H54 (cell line): ENCODE measurements at places on chromosomes 1 and 21.

- peak; percentile 40 for DNase-seq
These were observed 11.2 kb downstream of the OR2W3 start for GRCh38 chr1:247906504-247907047.

- no peak for DNase-seq
These were observed 163.6 kb downstream of the ST6GALNAC3 start for GRCh38 chr1:76238094-76238628.

DNA sequence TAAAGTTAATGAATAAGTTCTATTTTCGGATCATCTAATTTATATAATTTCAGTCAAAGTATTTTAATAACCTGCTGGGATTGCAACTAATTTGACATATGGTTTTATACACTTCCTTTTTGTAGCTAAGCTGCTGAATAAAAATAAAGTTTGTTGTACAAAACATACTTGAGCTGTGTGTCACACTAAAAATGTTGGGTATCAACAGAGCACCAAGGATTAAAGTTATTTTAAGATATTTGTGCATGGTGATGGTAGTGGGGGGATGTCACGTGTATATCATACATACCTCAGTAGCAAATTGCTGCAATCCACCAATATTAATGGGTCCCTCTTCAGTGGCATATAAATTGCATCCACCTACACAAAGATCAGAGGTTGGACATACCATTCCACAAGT is 199.6 kb downstream of the DPYD start:
- no peak for DNase-seq

GRCh38 chr21:29193901-29194300 is 63.5 kb downstream of the MAP3K7CL start:
- DNase-seq, result no peak

- DNase-seq, result no peak
These were observed 18.5 kb downstream of the CLCA1 start for GRCh38 chr1:86487131-86487810.

DNA sequence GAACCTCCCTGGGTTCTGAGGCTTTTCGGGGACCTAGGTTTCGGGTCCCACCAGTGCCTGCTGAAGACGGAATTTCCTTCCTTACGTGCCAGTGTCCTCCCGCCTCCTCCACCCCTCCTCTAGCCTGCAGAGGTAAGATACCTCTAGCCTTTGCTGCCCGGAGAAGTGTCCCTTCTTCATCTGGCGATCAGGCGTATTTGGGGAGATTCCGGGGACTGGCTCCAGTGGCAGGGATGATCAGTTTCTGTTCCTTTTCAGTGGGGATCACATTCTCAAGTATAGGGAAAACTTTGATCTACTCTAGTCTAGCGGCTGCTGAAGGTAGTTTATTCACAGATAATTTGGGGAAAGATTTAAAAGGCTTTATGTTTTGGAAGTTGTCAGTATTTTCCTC is 674 bp downstream of the CEP350 start:
- DNase-seq, result no peak

DNA sequence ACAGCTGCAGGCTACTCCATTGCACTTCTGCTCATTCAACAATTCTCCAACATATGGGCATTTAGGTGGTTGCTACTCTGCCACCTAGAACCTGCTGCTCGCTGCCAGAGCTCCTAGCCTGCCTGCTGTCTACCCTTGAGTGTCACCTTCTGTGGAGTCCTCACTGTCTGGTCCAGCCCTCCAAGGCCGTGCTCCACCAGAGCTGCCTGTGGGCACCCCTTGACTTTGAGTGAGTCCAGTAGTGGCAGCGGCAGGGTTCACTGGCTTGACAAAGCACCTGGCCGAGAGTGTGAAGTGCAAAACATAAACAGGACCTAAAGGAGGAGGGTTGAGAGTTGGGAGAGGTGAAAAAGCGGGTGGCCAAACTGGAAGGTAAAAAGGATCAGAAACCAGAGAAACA is 120.3 kb upstream of the DNAH14 start:
- no peak for DNase-seq

GRCh38 chr1:109816175-109816811 is 52.6 kb upstream of the EPS8L3 start:
- DNase-seq, result no peak

- no peak for DNase-seq
These were observed 146.0 kb downstream of the SLC30A10 start for GRCh38 chr1:219782311-219782710.

DNA sequence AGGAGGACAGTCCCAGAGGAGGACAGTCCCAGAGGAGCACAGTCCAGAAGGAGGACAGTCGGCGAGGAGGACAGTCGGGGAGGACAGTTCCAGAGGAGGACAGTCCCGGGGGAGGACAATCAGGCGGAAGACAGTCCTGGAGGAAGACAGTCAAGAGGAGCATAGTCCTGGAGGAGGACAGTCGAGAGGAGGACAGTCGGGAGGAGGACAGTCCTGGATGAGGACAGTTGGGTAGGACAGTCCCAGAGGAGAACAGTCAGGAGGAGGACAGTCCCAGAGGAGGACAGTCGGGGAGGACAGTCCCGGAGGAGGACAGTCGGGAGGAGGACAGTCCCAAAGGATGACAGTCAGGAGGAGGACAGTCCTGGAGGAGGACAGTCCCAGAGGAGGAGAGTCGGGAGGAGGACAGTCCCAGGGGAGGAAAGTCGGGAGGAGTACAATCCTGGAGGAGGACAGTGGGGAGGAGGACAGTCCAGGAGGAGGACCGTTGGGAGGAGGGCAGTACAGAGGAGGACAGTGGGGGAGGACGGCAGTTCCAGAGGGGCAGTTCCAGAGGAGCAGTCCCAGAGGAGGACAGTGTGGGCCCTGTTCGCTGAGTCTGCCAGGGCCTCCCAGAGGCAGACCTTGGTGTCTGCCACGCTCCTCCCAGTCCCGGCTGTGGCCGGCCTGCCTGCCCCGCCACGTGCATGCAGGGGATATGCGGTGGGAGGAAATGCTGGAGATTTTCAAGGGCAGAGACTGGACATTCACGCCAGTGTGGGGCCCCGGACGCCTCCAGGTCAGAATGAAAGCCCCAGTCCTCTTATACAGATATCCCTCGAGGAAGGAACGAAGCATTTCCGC is 183.8 kb upstream of the ARHGEF16 start:
- DNase-seq, result no peak

GRCh38 chr1:239274242-239274830 is 112.0 kb upstream of the CHRM3 start:
- no peak for DNase-seq

- no peak for DNase-seq
These were observed 160.7 kb downstream of the LEPR start for GRCh38 chr1:65581119-65581518.

GRCh38 chr1:170853302-170853701 is 82.0 kb upstream of the MROH9 start:
- no peak for DNase-seq

GRCh38 chr1:180066150-180066549 is 88.5 kb upstream of the QSOX1 start:
- no peak for DNase-seq

DNA sequence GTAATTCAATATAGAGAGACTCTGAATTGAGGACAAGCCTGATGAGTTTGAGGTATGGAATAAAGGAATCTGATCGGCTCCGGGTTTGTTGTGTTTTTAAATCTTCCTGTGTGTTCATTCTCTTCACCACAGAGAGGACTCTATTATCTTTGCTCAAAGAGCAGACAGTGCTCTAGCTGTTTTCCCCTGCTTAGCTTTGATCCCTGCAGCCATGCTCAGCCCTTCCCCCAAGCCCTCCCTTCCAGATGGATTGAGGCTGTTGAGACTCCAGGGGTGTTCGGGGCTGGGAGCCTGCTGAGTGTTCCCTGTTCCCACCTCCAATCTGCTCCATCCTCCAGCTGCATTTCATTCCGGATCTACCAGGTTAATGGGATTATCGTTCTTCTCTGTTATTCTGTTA is 74.2 kb upstream of the CXADR start:
- no peak for DNase-seq

GRCh38 chr1:46199233-46199749 is 1.1 kb upstream of the POMGNT1 start:
- DNase-seq, result no peak

DNA sequence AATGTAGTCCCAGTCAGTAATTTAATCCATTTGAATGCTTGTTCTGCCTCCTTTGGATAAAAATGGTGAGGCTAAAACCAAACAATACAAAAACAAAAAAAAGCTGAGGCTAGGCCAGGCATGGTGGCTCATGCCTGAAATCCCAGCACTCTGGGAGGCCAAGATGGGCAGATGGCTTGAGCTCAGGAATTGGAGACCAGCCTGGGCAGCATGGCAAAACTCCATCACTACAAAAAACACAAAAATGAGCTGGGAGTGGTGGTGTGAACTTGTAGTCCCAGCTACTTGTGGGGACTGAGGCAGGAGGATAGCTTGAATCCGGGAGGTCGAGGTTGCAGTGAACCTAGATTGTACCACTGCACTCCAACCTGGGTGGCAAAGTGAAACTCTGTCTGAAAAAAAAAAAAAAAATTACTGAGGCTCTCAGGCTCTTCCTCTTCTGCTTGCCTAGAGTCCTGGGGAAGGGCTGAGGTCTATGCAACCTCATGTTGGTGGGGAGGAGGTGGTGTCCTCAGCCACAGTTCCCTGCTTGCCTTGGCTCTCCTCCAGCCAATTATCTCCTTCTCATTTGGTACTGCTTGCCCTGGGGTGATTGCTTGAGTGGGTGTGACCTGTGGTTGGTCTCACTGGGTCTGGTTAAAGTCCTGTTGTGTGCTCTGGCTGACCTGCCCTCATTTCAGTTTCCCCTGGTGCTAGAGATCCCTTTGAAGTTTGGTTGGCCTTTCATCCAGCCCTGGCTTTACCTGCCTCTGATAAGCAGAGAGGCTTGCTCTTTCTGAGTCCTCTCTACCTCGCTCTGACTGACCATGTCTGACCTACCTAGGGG is 20.9 kb downstream of the S1PR1 start:
- DNase-seq, result no peak

- no peak for DNase-seq
These were observed 27.0 kb downstream of the SNX27 start for GRCh38 chr1:151638812-151639211.

GRCh38 chr21:19603011-19603593 is 1199.5 kb upstream of the TMPRSS15 start:
- no peak for DNase-seq

GRCh38 chr1:210685295-210685650 is 356.6 kb downstream of the HHAT start:
- no peak for DNase-seq

DNA sequence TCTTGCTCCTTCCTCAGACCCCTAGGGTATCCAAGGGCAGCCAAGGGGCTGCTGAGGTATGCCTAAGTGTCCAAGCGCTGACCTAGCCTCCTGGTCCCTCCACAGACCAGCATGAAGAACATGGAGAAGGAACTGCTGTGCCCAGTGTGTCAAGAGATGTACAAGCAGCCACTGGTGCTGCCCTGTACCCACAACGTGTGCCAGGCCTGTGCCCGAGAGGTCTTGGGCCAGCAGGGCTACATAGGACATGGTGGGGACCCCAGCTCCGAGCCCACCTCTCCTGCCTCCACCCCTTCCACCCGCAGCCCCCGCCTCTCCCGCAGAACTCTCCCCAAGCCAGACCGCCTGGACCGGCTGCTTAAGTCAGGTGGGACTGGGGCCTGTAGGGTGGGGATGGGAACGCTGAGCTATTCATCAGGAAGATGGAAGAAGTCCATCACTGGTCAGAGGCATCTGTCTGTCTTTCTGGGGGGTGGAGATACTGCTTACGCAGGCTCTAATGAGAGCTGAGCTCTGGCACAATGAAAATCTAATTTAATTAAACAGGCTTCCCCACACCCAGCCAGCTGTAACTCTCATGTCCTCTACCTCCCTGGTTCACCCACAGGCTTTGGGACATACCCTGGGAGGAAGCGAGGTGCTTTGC is 1.8 kb downstream of the TRIM46 start:
- no peak for DNase-seq

DNA sequence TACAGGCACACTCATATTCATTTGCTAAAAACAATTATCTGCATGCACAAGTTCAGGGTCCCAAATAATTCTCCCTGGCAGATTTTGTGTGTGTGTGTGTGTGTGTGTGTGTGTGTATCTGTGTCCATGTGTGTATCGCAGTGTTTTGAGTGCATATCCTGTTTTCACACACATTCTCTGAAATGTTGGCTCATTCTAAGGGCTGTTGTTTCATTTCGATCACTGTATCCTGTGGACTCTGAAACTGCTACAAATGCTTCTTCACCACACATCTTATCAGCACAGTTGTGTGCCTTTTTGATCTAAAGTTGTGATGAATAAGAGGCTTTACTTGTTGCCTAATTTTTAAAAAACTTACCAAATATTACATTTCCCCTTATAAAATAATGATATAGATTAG is 34.6 kb downstream of the NR5A2 start:
- DNase-seq, result no peak

DNA sequence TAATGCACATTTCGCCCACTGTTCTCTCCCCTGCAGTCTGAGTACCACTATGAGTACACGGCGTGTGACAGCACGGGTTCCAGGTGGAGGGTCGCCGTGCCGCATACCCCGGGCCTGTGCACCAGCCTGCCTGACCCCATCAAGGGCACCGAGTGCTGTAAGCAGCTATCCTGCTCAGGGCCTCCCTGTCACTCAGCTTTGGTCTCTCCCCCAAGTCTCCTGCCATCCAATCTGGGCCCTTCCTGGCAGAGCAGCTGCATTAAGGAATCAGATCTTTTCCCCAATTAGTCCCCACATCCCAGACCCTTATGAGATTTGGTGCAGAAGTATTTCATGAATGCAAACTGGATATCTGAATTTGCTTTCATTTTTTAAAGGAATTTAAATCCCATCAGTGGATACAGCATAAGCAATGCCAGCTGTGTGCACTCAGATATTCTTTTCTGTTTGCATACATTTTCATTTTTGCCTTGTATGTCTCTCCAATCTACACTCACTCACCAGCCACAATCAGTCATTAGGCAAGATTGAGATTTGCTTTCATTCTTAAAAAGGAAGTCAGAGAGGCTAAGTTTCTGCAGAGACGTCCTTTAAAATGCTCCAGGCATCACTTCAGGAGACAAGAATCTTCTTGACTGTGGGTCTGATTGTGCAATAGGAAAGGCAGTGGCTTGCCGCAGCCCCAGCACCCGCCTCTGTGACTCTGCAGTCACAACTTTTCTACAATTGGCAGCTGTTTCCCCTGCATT is 48.1 kb downstream of the ELAPOR1 start:
- peak; percentile 23 for DNase-seq

DNA sequence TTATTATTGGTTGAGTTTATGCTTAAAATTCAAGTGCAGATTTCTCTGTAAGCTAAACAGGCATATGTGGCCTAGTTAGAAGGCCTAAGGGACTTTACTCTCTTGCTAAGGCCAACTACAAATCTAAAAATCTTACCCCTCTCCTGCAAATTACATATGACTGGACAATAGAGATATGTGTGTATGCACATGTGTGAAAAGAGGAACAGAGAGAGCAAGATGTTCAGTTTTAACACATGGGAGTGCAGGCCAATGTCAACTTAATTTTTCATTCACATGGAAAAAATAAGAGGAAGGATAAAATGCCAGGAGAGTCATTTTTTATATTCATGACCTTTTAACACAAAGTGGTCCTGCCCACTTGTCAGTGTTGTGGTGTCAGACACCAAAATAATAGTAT is 8.5 kb downstream of the OR10K2 start:
- DNase-seq, result no peak

GRCh38 chr1:109971559-109971958 is 13.0 kb upstream of the AHCYL1 start:
- DNase-seq, result no peak
